HT-29 (cell line): ENCODE measurements at places on chromosomes 12 and 14. TPM values are rescaled to one million over a fixed set of nuclear protein-coding genes. Genes with fewer than 3 reads are reported as not detected.

Gene PHC1
- 0.79 and 2.5 TPM in 2 replicates for total RNA-seq

Gene C12orf60
- total RNA-seq: 0.89 and 0.99 TPM in 2 replicates

Gene KCNK10
- total RNA-seq: not detected in 2 replicates

Gene TMEM19
- total RNA-seq: 8.3 and 19.6 TPM in 2 replicates

Gene DDX11
- 140 and 145 TPM in 2 replicates for total RNA-seq

Gene RD3L
- total RNA-seq: not detected in 2 replicates

Gene GAPDH
- 6,490 and 6,870 TPM in 2 replicates for total RNA-seq

Gene FAM222A
- total RNA-seq: 4.8 and 5.1 TPM in 2 replicates

Gene CLEC1B
- total RNA-seq: not detected in 2 replicates

Gene KLRB1
- total RNA-seq: not detected in 2 replicates

Gene RNASE7
- total RNA-seq: not detected in 2 replicates

Gene KRT80
- 24.7 and 27.0 TPM in 2 replicates for total RNA-seq

Gene DNM1L
- 28.2 and 30.3 TPM in 2 replicates for total RNA-seq

Gene CCDC198
- 9.4 and 15.0 TPM in 2 replicates for total RNA-seq

Gene NGB
- not detected in 2 replicates for total RNA-seq

Gene DERA
- 26.4 and 38.0 TPM in 2 replicates for total RNA-seq

Gene DTD2
- 7.2 and 12.3 TPM in 2 replicates for total RNA-seq

Gene DLGAP5
- 12.7 and 14.1 TPM in 2 replicates for total RNA-seq

Gene SARNP
- 39.3 and 47.7 TPM in 2 replicates for total RNA-seq

Gene SYT1
- total RNA-seq: not detected in 2 replicates

Gene SERPINA3
- total RNA-seq: 1.0 and 2.0 TPM in 2 replicates
